ENCODE measurements at places on chromosomes 13 and 19.

DNA sequence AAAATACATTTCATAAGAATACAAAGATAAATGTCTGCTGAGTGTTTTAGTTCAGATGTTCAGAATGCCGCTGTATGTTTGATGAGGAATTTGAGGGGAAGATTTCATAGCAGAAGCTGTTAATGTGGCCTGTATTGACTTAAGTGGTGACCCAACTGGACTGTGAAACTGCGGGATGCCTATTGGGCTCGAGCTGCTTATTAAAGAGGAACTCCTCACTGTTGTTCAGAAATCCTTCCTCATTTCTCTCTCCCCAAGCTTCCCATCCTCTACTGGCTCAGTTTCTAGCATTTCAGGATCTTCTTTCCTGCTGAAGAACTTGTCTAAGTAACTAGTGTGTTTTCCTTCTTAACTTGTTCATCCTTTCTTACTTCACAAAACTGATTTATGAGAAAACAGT, 20.4 kb downstream of the DGKH start:
- DNase-seq, result no peak

- DNase-seq, result no peak
These were observed 22.4 kb upstream of the MATK start for GRCh38 chr19:3808420-3809143.

GRCh38 chr13:30222254-30222653, 85.1 kb downstream of the KATNAL1 start:
- no peak for DNase-seq

- no peak for DNase-seq
These were observed 13.5 kb downstream of the ZFR2 start for GRCh38 chr19:3855320-3855719.

DNA sequence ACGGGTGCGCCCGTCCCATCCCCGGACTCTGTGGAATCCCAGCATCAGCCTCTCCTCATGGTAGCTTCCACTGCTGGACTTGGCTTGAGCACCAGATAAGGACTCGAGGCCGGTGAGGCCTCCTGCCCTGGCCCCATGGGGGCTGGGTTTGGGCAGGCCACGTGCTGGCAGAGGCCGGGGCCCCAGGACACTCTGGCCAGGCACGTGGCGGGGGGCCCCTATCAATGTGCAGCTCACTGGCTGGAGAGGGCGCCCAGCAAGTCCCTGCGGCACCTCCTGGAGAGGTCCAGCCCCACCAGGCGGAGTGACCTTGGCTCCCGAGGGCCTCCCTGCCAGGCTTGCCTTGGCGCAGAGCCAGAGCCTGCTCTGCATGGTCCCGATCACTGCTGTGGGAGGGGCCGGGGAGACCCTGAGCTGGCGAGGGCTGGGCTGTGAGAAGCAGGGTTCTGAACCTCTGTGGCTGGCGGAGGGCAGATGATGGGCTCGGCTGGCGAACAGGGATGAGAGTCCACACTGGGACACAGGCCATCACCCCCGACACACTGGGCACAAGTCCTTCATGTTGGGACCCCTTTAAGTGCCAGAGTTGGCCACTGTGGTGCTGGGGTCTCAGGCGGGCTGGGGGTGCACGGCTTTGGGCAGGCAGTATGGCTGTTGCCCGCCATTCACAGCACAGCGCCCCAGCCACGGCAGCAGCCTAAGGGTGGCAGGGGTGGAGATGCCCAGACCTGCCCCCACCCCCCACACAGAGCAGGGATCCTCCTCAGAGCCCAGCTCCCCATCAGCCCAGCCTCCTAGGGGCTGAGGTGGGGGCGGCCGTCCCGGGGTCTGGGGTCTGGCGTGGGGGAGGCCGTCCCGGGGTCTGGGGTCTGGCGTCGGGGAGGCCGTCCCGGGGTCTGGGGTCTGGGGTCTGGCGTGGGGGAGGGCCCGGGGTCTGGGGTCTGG, 19.1 kb downstream of the CEBPG start:
- DNase-seq, result no peak

DNA sequence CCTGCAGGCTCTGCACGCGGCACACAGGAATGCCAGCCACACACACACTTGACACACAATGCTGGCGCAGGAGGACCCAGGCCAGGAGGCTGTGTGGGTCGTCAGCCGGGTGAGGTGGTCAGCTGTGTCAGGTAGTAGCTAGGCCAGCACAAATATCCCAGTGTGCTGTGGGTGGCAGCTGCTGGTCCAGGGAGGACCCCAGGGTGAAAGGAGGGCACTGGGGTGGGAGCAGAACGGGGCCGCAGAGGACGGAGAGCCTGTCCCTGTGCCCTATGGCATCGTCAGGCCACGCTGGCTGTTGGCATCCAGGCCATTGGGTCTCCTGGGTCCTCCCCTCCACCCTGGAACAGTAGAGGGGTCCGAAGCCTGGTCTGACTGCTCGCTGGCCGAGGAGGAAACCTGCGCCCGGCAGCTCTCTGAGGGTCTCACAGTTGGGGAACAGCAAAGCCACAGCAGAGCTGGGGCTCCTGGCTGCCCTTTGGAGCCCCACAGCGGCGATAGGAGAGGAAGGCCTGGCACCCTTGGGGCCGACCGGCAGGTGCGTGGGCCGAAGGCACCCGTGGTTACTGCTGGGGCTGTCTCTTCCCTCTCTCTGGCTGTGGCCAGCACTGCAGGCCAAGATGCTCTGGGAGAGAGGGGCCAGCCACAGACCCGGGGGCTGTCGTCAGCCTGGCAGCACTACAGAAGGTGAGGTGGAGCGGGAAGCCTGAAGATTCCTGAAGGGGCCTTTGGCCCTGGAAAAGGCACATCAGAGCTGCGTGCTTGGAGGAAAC, 27.3 kb downstream of the C13orf46 start:
- no peak for DNase-seq

DNA sequence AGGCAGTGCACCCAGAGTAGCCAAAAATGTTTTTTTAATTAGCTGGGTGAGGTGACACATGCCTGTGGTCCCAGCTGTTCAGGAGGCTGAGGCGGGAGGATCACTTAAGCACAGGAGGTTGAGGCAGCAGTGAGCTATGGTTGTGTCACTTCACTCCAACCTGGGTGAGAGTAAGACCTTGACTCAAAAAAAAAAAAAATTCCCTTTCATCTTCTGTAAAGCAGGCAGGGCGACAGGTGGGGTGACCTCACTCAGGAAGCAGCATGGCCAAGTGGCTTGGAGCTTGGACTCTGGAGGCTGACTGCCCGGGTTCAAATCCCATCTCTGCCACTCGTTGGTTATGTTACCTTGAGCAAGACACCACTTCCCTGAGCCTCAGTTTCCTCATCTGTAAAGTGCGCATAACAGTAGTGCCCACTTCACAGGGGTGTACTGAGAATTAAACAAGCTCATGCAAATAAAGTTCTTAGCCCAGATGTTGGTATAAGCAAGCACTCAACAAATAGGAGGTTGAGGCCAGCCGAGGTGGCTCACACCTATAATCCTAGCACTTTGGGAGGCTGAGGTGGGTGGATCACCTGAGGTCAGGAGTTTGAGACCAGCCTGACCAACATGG, 48.3 kb downstream of the MAP4K1 start:
- DNase-seq, result no peak

- no peak for DNase-seq
These were observed 14.7 kb upstream of the SOX1 start for GRCh38 chr13:112052213-112052612.

DNA sequence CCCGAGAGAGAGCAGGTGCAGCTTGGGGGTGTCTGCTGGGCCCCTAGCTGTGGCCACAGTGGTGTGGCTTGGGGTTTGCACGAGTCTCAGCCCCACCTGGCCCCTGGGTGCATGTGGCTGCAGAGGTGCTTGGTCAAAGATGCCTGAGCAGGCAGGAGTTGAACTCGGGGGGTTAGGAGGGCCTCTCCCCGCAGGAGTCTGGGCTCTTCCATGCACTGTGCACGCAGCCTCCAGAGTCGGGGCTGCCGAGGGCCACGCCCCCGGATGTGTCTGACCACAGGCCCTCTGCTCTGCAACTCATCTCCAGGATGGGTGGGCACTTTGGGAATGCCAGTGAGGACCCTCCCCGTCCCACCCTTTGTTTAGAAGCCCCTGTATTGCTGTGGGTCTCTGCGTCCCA, 91.5 kb upstream of the MCF2L start:
- no peak for DNase-seq

- DNase-seq, result no peak
These were observed 208.5 kb downstream of the ZNF536 start for GRCh38 chr19:30580673-30581072.

- DNase-seq, result no peak
These were observed 12.1 kb upstream of the MYCBP2 start for GRCh38 chr13:77338961-77339401.

GRCh38 chr13:104414771-104415170, 1348.6 kb upstream of the SLC10A2 start:
- no peak for DNase-seq

GRCh38 chr13:111114362-111115060, 599 bp upstream of the ARHGEF7 start:
- DNase-seq, result peak; percentile 26

DNA sequence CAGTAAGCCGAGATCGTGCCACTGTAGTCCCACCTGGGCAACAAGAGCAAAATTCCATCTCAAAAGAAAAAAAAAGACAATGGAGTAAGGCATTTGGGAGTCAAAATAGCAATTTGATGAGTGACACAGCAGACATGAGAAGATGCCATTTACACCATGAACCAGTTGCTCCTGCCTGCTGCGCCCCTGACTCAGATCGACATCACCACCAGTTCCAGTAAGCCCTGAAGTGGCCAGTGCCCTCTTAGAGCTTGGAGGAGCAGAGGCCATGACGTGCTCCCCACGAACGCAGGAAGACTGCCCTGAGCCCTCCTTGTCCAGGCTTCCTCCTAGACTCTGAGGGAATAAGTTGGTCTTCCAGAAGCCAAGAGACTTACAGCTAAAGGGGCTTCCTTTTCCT, 339.2 kb downstream of the MYO16 start:
- DNase-seq, result no peak

- DNase-seq, result no peak
These were observed 15.1 kb upstream of the EMP3 start for GRCh38 chr19:48310227-48310626.

DNA sequence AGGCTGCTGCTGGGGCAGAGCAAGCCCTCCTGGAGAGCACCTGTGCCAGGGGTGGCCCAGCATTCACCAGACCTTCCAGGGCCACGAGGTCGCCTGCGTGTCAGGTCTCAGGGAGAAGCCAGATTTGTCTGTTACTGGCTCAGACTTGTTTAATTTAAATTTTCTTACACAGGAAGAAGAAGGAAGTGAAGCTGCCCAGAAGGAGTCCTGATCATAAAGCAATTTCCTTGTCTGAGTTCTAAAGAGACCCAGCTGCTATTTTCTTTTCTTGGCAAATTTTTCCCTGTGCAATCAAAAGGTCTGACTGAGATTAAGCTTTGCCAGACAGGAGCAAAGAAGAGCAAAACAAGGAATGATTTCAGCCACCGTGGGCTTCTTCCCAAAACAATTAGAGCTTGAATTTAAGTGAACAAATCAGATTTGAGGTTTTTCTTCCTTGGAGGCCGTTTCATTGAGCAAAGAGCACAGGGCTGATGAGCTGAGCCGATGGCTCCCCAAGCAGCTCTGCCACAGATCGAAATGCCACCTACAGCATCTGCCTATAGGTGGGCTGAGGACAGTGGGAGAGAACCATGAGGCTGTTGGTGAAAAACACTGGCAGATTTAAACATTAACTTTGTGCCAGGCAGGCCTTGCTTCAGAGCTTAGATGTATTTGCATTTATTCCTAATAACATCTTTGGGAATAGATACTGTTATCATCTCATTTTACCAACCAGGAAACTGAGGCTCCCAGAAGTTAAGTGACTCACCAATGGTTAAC, 40.1 kb downstream of the HSPH1 start:
- DNase-seq, result no peak

GRCh38 chr19:29385191-29385795, 140.5 kb upstream of the VSTM2B start:
- no peak for DNase-seq

- no peak for DNase-seq
These were observed 9.5 kb downstream of the NR2F6 start for GRCh38 chr19:17235971-17236777.

DNA sequence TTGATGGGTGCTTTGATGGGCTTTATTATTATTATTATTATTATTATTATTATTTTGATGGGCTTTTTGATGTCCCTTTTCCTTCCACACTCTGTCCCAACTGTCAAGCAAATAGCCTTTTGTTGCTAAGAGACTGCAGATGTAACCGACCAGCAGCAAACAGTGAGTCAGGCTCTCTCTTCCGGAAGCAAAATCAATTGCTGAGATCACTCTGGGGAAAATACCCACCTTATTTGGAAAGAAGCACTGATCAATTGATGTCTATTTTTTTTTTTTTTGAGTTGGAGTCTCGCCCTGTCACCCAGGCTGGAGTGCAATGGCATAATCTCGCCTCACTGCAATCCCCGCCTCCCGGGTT, 2.9 kb downstream of the LDLR start:
- DNase-seq, result peak; percentile 42

DNA sequence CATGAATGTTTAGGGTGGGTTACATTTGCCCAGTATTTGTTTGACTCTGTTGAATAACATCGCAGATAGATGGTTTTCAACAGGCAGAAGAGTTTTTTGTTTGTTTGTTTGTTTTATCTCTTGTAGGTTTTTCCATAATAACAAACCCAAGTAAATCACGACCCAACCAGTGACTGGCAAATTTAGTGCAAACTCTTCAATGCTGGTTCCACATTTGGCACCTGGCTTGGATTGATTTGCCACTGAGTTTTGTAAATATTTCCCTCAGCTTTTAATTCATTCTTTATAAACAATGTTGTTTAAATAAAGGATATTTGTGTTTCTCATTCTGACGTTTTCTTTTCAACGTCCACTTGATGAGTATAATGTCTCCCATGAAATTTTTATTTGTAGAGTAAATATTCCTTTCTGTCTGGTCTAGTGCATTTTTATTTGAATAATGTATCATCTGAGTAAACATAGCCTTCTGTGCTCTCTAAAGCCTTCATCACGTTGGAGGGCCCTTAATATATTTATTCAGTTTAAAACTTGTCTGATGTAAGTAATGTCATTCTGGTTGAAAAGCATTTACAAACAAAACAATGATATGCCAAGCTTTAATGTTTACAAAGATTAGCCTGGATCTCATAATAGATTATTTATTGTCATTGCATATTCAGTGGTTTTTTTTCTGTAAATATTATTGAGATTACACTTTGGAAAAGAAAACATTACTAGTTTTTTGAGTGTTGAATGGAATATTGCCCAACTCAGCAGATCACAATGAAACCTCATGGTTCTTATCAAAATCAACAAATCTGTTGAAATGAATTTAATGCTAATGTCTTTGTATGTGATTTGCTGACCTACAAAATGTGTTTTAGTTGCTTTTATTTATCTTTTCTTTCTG, 90.4 kb upstream of the PEG3 start:
- DNase-seq, result no peak

- peak; percentile 67 for DNase-seq
These were observed 1.3 kb downstream of the ICAM5 start for GRCh38 chr19:10290876-10291553.

Measured in activated CD4-positive, alpha-beta T cell treated with anti-CD3 and anti-CD28 coated beads for 48 hours (primary cell).